ENCODE measurements at places on chromosomes 3 and 15.

GRCh38 chr3:136694321-136694720 is 57.9 kb downstream of the STAG1 start:
- DNase-seq: no peak

DNA sequence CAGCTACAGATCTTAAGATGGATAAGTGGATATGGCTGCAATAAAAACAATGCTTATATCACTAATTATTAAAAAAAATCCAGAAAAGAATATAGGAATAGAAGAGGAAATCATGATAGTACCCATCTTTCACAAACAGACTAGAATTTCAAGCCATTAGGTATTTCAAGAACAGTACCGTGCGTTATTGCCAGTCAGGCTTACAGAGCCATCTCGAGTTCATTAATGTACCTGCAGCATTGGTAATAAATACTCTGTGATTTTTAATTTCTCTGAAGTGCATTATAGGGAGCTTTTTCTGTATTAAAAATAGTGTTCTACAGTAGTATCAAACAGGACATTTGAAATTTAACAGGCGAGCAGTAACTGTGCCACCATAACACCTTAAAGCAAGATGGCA is 35.7 kb downstream of the ST3GAL6 start:
- no peak for DNase-seq

- DNase-seq: no peak
These were observed 72.7 kb downstream of the INO80 start for GRCh38 chr15:41043276-41043951.

GRCh38 chr3:37456270-37456708 is 281.9 kb upstream of the LRRFIP2 start:
- no peak for DNase-seq

DNA sequence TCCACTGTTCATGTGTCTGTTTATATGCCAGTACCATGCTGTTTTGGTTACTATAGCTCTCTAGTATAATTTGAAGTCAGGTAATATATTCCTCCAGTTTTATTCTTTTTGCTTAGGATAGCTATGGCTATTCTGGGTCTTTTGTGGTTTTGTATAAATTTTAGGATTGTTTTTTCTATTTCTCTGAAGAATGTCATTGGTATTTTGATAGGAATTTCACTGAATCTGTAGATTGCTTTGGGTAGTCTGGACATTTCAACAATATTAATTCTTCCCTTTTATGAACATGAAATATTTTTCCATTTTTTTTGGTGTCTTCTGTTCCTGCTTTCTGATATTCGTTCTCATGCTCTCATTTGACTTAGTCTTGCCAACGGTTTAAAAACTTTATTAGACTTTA is 39.6 kb downstream of the GREM1 start:
- DNase-seq: no peak

GRCh38 chr3:109355625-109356441 is 18.5 kb upstream of the DPPA4 start:
- no peak for DNase-seq

DNA sequence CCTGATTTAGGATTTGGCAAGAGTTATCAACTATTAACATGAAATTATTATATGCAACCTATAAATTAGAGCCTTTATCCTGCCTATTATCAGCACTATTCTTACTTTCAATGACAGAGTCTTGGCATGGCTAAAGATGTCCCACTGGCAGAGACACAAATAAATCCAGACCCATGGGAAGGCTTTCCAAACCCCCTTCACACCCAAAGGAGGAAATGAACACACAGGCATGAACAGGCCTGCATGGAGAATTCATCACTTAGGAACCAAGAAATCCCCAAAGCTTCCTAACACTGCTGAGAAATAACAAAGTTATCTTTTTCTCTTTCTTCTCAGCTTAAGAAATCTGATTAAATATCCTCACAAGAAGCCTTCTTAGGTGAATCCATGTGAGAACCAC is 213.9 kb downstream of the OCA2 start:
- no peak for DNase-seq

GRCh38 chr3:194062830-194063229 is 73.1 kb upstream of the HES1 start:
- DNase-seq: no peak

GRCh38 chr3:73623346-73623745 is 1.4 kb downstream of the PDZRN3 start:
- DNase-seq: no peak

GRCh38 chr3:19931767-19932188 is 2.2 kb downstream of the EFHB start:
- no peak for DNase-seq

- no peak for DNase-seq
These were observed 190.8 kb downstream of the ADAMTSL3 start for GRCh38 chr15:83844742-83845141.

DNA sequence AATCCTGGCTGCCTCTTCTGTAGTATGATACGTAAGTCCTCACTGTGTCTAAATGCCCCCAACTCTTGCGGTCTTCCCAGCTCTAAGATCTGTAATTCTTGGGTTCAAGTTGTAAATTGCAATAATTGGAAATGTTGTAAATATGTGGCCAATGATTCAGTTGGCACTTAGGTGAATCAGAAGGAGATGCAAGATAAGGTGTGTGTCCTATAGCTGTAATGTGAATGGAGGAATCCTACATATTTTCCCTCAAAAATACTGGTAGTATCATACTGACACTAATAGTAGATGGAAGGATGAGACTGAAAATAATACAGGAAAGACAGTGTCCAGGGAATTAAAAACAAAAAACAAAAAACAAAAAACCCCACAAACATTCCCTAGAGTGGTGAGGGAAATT is 3.5 kb upstream of the ST3GAL6 start:
- DNase-seq: no peak

DNA sequence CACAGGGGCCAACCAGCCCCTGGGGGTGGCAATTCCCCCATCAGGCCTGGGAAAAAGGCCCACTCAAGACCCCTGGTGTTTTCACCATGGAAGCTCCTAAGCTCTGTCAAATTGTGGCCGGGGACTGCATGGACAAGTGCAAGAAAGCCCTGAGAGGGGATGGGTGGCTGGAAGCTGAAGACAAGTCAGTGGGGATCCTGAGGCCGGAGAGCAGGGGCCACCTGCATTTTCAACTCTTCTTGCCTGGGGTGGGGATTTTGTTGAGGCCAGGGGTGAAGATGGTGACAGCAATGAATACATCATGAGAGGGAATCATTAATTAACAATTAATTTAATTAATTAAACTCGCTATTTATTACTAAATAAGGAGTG is 33.9 kb downstream of the FEM1B start:
- no peak for DNase-seq

DNA sequence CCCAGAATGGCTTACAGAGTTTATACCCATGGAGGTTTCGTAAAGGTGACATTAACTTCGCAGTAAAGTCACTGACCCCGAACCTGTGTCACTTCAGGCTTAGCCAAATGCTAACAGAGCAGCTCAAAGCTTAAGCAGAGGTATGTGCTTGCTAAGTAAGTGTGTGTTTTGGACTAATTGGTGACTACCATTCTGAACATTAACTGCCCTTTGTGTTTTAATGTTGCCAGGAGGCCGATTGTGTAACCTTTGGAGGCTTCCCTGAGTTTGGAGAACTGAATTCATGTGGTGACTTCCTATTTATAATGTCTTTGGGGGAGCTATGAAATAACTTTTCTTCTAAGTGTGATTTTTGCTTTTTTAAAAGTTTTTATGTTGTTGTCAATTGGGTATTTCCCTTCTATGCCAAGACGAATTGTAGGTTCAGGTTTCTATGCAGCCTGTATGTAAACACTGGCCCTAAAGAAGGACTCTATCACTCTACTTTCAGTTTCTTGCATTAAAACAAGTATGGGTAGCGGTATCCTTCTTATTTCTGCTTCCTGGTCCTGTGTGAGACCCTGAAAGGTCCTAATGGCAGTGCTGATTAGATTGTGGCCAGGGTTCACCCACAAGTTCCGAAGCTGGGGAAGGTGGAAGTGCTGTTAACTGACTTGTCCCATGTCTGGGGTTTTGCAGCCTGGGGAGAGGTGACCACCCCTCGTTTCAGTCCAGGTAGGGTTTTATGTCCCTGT is 86.3 kb downstream of the IGF1R start:
- DNase-seq: no peak

DNA sequence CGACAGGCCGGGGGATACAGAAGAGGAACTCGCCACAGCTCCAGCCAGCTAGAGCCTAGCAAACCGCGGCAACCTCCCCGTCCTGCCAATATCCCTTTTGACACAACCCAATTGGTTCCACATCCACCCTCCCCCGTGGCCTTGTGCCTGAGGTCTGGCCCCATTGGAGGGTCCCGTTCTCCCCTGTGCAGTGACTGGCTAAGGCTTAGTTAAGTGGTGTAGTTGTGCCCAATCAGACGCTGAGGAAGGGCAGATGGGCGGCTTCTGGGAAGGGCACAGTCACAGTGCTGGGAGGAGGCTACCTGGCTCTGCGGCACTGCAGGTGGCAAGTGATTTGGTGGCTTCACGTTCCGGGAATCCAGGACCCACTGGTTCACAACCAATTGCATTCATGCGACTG is 78.6 kb downstream of the SNRK start:
- no peak for DNase-seq

DNA sequence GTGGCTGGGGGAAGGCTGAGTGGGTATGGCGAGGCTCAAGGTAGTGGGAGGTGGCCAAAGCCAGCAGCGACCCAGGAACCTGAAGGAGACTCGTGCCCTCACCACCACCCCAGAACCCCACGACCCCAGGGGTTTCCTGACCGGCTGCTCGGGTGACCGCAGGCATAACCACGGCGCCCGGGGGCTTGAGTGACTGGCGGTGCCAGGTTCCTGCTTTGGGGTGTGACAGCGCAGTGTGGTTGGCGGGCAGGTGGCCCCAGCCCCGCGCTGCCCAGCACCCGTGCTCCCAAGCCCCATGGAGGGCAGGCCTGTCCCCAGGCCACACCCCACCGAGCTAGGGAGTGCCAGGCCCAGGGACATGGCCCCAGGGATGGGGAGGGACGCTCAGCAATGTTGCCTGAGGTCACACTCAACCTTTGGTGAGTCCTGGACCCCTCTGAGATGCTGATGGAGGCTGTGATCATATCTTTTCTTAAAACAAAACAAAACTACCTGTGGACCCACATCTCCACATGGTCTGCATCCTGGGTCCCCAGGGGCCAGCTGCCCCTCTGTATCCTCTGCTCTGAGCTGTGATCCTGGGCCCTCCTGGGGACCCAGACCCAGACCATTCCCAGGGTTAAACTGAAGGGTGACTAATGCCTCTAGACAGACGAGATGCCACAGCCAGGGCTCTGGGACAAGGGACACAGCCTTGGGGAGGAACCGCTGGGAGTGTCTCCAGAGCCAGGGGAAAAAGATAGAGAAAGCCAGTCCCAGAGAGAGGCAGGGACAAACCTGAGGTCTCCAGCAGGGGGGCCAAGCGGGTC is 13.0 kb downstream of the DNAJB8 start:
- no peak for DNase-seq

DNA sequence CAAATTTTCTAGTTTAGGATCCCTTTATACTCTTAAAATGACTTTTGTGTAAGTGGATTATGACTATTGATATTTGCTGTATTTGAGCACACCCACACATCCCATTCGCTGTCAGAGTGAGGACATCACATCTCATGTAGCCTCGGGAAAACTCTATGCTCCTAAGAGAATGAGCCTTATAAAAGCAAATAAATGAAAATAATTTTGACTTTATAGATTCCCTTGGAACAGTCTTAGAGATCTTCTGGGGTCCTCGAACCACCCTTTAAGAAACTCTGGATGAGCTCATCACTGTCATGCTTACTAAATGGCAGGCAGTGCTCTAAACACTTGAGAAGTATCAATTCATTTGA is 16.1 kb upstream of the EXOG start:
- no peak for DNase-seq

- no peak for DNase-seq
These were observed 58.5 kb upstream of the FAM174B start for GRCh38 chr15:92714077-92714476.

DNA sequence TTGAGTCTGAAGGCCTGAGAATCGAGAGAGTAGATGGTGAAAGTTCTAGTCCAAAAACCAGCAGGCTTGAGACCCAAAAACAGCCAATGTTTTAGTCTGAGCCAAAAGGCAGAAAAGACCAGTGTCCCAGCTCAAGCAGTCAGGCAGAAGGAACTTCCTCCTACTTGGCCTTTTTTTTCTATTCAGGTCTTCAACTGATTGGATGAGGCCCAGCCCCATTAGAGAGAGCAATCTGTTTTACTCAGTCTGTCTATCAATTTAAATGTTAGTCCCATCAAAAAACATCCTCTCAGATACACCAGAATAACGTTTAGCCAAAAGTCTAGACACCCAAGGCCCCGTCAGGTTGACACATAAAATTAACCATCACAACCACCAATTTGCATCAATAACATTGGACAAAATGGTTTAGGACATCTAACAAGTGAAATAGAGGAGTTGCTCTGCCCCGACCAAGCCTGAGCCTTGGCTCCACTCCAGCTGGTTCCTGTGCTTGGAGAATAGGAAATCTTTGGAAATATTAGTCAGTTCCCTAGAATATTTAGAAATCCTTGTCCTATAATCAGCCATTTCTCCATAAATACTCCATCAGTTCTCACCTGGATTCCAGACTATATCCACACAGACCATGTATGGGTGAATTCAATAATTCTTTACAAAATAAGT is 51.4 kb upstream of the LIPC start:
- no peak for DNase-seq

GRCh38 chr3:194686816-194687637 is 1.3 kb downstream of the FAM43A start:
- DNase-seq: peak; percentile 22

GRCh38 chr3:127008236-127008635 is 25.3 kb downstream of the PLXNA1 start:
- DNase-seq: no peak

DNA sequence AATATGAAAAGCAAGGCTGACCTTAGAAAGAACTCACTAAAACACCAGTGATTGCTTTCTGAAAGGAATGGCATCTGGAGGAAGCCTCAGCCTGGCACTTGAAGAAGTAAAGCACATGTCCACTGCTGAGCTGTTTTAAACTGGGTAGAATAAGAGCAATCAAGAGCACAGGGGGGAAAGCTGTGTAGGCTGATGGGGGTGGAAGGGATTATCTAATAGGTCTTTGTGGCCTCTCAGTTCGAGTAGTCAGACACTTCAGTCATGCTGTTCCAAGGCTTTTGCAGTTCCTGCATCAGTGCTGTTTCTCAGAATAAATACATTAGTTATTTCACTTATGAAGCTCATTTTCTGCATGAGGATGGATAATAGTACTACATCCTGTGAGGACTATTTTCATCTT is 22.6 kb downstream of the CCDC191 start:
- DNase-seq: no peak
